ENCODE measurements at places on chromosomes 12 and 14.

DNA sequence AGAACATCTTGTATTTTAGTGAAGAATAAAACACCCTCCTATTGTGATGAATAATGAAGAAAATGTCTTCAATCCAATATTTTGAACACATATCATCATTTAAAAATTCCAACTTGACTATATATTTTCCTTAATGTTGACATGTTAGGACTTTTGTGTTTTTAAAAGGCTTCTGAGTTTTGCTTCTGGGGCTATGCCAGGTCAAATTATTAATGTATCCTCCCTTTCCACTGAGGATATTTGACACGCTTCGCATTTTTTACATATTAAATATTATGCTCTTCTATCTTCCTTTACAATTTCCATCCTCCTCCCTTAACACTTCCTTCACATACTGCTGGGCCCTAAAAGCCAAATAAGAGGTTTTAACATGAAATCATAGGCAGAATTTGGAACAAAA, 20.6 kb downstream of the RERG start:
- no peak for DNase-seq

DNA sequence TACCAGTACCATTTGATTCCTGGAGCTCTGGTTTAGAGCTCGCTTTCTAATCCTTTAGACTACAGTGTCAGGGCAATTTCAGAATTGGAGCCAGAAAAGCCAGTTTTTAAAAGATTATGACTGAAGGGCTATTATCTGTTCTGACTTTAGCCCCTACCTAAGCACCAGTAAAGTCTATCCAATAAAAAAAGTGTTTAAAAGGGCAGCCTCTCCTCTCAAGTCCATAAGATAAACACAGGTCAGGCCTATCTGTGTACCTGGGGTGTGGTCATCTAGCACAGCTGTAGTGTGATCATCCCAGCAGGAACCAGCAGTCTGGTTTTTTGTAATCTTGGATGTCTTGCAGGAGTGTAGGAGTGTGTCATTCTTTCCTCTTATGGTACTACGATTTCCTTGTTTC, 6.6 kb downstream of the APPL2 start:
- no peak for DNase-seq

DNA sequence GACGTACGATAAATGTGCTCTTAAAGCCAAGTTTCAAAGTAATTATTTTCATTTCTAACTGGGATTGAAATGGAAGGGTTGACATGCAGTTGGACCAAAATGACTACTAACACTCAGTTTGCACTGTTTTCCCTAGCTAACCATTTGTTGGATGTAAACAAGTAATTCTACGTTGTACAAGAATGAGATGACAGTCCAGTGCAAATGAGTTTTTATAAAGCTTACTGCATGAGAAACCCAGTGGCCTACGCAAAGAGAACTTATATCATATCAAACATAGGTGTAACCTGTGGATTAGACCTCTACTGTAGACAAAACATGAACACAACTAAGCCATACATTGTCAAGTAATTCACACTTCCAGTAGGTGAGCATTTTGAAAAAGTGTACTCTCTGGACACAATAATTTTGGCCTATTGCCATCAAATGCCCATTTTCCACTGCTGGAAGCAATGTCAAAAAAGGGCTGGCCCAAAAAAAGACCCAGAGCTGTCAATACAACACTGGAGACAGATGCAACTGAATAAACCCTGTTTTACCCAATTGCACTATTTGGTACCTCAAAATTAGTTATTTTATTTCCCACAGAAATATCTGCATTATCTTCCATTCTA, 12.8 kb downstream of the SLC38A2 start:
- no peak for DNase-seq

DNA sequence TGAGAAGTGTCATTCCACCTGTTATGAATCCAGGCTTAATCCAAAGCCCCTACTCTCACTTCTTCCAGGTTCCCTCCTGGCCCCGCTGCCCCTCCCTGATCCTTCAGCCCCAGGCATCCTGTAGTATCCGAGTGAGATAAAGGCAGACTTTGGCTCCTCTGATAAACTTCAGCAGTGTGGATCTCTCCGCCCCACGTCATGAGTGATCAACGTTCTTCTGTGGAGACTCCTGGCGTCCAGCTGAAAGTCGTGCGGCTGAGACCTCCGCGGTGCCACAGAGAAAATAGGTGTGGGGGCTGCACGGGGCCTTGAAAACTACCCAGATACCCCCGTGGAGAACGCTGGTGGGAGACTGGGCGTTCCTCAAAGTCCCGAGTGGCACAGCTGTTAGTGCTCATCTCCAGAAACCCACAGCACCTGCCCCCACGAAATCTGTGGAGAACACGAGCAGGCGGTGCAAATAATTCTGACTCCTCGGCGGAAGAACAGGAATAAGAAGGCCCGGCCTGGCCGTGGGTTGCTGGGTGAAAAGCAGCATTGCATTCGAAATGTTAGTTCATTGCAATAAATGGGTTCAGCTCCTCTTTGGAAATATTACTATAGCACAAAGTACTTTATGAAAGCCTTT, 180.0 kb upstream of the RGS6 start:
- no peak for DNase-seq

- peak; percentile 43 for DNase-seq
Measured at GRCh38 chr12:11653215-11653753, 3.8 kb downstream of the ETV6 start.

GRCh38 chr12:97321621-97322020, 141.0 kb upstream of the RMST start:
- no peak for DNase-seq

GRCh38 chr14:84704601-84705000, 825.3 kb upstream of the FLRT2 start:
- no peak for DNase-seq

- no peak for DNase-seq
Measured at GRCh38 chr14:64401949-64402348, 13.8 kb downstream of the MTHFD1 start.

- no peak for DNase-seq
Measured at GRCh38 chr12:117820216-117820907, 148.4 kb downstream of the KSR2 start.

DNA sequence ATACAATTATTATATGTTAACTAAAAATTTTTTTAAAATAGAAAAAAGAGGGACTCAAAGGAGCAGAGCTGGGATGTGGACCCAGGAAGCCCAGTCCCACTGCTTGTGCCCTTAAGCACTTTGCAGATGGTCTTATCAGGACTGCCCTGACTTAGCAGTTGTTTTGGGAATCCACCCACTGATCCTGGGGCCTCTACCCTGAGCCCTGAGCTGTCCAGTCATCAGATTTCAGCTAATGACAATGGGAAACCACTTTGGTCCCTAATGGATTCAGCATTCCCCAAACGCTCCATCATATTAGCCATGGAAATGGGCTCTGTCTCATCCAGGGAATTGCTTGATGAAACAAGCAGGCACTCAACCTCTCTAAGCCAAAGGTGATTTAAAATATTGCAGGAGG, 22.5 kb upstream of the WSCD2 start:
- DNase-seq = no peak

- DNase-seq = no peak
Measured at GRCh38 chr14:101076451-101077198, 173.1 kb upstream of the RTL1 start.

GRCh38 chr12:21483531-21483930, 17.9 kb downstream of the RECQL start:
- DNase-seq = no peak

DNA sequence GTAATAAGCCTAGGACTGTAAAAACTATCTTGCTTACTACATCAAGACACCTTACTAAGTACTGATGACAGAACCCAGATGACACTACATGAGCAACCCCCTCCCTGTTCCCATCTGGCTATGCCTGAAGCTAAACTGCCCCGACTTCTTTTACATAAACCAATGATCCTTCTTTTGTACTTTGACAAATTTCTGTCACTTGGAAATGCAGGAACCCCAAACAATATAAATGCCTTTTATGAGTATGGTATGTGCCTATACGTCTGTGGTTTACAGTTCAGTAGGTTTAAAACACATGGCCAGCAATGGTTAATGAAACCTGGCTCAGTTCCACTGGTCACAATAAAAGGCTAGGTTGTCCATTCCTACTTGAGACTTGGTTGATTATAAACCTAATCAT, 6.1 kb downstream of the SYCP3 start:
- no peak for DNase-seq

- DNase-seq = peak; percentile 55
Measured at GRCh38 chr14:61438860-61439765, 117.7 kb downstream of the PRKCH start.

DNA sequence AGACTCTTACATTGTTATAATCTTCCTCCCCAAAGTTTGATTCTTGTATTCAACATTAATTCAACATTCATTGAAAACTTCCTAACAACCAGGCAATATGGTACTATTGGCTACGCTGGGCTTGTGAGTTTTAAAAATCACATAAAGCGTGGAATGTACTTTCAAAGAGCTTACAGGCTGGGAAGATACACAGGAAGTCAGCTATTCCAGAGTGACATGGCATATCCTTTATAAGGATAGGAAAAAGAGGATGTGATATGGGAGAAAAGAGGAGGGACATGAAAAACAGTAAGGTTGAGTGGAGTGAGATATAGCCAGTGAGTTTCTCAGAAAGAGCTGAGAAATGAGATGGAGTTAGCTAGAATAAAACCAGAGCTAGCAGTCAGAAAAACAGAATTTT, 103.6 kb upstream of the ATF7IP start:
- no peak for DNase-seq

- DNase-seq = peak; percentile 62
Measured at GRCh38 chr12:120224304-120225199, 23.6 kb upstream of the RPLP0 start.

DNA sequence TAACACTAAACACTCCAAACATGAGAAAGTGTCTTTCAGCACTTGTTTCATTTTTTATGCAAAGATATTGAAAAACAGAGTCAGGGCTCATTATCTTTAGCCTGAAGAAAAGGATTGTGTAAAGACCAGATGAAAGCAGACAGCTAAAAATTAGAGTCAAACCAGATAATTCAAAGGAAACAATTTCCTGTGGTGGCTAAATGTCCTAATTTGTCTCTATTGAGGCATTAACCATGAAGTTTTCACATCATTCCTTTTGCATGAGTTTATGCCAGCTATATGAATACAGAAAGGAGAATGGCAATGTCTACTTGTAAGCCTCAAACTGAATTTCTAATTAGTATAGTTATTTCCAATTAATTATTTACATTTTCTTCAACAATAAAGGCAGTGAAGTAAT, 338.5 kb downstream of the FSCB start:
- DNase-seq = no peak

GRCh38 chr14:92990456-92991430, 67.8 kb downstream of the CHGA start:
- DNase-seq = no peak

DNA sequence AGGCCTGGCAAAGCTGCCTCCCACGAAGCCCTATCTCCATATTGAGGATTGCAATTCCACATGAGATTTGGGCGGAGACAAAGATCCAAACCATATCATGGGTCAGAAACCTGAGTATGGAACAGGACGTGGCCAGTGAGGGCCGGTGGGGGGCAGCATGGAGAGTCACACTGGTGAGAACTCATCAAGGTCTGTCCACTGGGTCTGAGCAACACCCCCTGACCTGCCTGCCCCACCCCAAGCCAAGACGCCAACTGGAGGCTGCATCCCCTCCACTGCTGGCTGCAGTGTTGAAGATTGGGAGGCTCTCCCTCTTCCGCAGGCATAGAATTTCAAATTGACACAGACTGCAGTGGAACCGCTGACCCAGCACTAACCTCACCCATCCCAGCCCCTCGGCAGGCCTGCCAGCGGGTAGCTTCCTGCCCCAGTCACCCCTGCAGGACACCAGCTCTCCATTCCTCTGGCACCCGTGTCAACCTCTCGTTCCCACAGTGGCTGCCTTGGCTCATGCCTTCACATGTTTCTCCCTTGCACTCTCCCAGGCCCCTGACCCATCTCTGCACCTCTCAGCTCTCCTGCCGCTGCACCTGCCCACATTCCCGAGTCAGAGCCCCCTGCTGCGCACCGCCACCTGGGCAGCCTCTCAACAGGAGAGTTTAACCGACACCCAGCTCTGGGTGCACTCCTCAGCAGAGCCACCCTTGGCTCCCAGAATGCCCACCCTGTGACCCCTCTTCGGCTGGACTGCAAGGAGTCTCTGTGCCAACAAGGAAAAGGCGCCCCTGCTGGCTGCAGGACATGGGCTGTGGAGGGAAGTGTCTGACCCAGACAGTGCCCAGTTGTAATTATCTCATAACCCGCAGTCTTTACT, 45.2 kb upstream of the PPP2R5C start:
- no peak for DNase-seq

- DNase-seq = no peak
Measured at GRCh38 chr12:66813137-66813892, 134.4 kb upstream of the GRIP1 start.

DNA sequence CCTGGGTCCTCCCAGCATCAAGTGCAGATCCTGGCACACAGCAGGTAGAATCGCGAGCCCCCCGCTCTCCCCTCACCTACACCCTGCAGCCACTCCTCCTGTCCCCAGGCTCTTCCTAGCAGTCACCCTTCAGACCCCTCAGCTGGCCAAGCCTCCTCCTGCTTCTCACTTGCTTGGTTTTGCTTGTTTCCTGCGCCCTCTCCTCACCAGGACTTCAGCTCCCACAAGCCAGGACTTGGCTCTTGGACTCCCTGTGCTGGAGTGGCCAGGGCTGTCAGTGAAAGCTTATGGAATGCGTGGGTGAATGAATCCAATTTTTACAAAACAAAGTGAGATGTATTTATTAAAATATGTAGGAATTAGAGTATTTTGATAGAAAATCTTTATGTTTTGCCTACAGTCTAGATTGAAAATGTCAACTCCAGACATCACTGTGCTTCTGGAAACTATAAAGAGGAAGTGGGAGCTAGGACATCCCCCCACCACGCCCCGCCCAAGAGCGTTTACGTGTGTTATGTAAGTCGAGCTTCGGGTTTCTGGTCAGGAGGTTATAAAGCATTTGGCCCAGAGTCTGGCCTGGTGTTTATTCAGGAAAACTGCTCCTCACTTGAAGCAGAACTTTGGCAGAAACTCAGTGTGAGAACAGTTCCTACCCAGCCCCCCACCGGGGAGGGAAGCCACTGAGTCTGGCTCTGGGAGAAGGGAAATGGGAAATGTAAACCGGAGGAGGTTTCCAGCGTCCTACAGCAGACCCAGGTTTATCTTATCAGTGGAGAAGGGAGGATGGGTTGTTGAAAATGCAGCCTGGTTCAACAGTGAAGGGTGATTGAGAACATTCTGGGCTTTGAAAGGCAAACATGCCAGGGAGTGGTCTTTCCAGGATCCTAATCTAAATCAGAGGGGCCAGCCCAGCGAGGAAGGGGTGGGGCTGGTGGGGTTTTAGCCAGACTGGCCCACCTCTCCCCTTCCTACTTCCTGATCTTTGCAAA, 8.8 kb downstream of the ALDH2 start:
- peak; percentile 59 for DNase-seq
